ENCODE measurements at places on chromosomes 6 and 20.

DNA sequence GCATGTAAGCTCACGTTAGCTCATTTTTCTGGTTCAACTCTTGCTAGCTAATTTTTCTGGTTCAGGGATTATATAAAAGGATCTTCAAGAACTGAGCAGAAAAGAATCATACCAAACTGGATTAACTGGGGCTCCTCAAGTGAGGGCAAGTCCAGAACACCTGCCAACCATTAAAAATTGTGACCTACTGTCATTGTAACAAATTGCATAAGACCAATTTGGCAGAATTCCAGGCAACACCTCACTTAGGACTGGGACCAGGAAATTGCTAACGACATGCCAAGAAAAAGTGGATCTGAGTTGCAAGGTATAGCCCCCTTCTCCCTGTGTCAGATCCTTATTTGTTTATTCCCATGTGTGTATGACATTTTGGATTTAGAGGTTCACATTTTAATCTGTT lies 216.6 kb downstream of the HIVEP2 start:
- no peak for DNase-seq

DNA sequence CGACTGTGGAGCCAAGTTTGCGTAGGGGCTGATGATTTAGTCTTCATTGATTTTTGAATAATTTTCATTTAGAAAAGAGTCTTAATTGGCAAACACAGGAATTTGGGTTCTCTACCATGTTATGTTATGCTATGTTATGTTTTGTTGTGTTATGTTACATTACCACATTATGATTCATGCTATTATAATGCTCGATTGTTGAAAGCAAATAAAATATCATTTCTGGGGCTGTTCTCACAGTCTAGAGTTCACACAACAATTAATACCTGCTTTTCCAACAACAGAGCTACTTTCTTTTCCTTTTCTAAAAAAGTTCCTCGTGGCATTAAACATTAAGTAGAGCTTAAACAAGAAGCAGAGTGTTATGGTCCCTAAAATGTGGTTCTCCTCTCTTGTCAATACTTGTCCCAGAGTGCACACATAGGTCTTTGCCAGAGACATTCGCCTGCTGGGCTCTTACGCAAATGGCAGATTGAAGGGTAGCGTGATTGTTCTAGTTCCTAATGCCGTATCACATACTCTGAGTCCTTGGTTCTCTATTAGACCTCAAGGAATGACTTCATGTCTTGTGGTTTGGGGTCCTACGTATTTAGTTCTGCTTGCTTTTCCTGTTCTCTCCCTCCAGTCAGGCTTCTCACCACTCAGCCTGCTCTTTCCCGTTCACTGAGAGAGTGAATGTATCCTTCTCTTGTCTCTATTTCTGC lies 370.3 kb downstream of the CD109 start:
- no peak for DNase-seq

DNA sequence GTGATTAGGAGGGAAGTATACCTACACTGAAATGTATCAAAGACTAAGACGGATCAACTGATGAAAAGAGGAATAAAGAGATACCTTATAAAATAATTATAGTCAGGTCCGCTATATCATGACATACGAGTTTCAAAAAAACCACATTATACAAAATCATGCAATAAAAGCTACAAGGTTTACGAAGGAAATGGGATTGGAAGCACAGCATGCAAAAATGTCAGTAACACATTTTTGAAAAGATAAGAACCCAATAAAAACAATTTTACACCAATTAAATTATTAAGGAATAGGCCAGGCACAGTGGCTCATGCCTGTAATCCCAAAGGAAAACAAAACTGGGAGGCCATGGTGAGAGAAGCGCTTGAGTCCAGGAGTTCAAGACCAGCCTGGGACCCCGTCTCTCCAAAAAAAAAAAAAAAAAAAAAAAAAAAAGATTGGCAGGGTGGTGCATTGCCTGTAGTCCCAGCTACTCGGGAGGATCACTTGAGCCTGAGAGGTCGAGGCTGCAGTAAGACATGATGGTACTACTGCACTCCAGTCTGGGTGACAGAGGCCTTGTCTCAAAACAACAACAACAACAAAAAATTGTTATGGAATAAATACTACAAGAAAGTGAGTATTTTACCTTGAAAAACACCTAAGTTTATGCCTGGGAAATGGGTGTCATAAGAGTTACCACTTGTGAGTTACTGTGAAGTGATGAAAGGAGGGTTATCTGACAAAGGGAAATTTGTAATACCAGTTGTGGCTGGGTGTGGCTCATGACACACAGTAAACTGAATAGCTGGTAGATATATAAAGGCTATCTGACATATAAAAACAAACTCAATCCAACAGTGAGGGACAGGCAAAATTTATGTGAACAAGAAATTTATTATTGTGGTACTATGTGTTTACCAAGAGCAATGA lies 45.2 kb downstream of the RANBP9 start:
- DNase-seq = no peak

GRCh38 chr6:74248966-74249365 lies 553.0 kb downstream of the CD109 start:
- no peak for DNase-seq

DNA sequence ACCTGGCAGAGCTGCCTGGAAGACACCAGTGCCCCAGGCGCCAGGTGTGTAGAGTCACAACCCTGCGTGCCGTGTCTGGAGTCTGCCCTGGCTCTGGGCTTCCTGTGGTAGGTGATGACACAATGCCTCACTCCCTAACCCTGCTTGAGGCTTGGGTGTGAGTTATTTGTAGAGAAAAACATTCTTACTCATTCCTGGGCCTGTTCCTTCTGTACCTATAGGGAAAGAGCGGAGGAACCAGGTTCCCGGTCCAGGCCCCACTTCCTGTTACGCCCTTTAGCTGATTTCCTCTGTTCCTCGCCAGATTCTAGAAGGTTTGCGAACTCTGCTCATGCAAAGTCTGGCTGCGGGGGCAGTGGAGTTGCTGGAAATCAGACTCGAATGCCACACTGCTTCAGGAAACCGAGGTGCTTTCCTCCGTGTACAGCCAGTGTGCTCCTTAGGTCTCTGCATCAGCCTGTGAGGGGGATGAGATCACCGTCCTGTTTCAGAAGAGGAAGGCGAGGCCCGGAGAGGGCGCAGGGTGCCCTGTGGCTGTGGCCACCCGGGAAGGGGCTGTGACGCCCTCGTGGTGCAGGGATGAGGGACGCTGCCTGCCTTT lies 67.1 kb upstream of the DUSP22 start:
- no peak for DNase-seq

GRCh38 chr20:63939061-63939935 lies 16.9 kb downstream of the UCKL1 start:
- no peak for DNase-seq

DNA sequence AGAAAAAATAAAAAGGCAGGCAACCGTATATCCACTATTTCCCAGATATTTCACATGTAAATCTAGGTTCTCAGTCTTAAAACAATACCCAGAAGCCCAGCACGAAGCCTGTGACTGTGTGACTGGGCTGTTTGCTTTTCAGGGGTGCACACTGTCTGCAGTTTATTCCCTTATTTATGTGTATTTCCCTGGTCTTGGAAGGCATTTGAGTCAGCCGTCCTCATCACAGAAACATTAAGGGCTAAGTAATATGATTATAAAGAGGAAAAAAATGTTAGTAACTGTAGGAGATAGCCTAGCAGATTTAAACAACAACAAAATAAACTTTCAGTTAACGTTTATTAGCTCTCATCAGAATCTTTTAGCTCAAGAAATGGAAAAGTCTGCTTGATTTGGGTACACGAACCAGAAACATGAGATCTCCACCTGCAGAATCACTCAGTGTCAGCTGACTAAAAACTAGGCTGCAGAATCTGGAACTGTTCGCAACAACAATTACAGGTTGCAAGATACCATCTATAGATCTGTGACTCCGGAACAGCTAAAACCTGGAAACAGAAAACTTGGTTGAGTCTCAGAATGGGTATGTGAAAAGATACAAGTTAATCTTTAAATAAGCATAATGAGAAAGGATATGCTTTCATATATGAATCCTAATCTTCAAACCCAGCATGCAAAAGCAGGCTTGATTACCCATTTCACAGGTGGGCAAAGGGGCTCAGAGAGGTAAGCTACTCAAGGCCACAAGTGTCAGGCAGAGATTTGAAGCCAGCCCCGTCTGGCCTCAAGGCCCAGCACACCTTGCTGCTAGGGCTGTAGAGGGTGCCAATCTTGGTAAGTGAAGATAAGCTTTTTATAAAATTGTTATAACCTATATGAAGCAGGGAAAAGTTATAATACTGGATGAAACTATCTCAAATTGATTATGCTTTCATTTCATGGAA lies 21.1 kb downstream of the GCLC start:
- DNase-seq = no peak

DNA sequence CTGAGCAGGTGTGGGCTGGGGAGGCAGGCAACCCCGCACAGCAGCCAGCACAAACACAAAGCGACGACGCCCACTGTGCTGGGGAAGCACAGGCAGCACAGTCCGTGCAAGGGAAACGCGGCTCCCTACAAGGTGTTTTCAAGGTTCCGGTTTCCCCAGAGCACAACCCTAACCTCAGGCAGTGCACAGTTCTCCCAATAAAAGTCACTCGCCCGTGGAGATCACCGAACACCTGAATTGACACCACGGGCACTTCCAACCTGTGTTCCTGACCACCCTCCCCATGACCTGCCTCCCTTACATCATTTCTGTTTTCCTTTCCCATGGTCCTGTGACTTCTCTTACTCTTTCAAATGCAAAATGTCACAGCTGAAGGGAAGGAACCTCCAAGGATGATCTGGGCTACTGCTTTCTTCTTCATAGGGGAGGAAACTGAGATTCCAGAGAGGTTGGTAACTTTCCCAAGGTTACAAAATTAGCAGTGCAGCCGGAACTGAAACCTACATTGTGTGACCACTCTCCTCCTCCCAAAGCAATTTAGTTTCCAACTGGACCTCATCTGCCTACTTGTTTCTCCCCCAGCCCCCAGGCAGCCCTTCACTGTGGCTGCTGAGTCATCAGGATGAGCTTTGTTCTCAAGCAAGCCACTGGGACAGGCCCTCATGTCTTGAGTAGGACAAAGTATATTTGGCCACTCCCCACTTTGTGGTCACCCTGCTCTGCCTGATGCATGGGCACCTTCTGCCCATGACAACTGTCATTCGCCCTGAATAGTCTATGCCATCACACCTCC lies 125.3 kb downstream of the ATXN1 start:
- no peak for DNase-seq

DNA sequence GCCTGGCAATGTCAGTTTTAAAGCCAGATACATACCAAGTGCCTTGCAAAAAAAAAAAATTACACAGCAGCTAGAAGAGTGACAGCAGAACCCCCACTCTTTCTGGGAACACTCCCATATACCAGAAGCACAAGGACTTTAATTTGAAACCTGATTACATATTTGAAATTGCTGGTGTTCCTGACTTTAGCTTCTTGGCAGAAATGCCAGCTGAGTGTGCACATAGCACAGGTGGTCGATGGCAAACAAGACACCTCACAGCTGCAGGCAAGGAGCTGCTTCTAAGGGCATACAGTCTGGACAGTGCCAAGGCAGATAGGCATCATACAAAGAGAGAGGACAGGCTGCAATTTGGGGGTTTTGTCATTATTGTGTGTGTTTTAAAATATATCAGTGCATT lies 150.7 kb upstream of the SGK1 start:
- no peak for DNase-seq

- no peak for DNase-seq
Measured at GRCh38 chr6:5673019-5673790, 333.5 kb downstream of the NRN1 start.

GRCh38 chr6:45917439-45917838 lies 98.2 kb downstream of the CLIC5 start:
- no peak for DNase-seq

- no peak for DNase-seq
Measured at GRCh38 chr20:35225319-35226125, 968 bp upstream of the MMP24 start.

DNA sequence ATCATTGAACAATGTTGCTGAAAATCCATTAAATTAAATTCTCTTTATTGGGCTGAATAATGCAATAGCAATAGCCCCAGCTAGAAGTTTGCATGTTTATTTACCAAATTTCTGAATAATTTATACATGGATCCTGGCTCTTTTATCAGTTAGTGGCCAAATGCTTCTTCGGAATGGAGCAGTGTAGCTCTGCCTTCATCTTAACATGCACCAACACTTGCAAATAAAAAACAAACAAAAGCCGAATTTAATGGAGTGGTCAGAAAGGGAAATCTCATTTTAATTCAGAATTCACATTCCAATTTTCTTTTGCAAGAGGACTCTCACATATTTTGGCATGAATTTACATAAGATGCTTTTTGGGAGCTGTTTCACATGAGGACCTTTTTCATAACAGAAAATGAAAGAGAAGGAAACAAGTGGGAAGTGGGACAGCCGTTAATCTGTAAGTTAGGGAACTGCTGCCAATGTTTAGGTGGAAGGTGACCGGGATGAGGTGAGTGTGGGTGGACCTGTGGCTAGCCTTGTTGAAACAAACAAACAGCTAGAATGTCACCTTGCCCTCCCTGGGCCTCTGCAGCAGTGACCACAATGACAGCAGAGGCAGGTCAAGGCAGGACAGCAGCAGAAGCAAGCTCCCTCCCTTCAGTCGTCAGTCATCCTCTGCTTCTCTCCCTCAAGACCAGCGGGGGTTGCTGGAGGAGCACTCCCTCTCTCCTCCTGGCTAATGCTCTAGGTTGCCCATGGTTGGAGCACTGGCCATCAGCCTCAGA lies 73.2 kb downstream of the INSM1 start:
- DNase-seq = no peak

DNA sequence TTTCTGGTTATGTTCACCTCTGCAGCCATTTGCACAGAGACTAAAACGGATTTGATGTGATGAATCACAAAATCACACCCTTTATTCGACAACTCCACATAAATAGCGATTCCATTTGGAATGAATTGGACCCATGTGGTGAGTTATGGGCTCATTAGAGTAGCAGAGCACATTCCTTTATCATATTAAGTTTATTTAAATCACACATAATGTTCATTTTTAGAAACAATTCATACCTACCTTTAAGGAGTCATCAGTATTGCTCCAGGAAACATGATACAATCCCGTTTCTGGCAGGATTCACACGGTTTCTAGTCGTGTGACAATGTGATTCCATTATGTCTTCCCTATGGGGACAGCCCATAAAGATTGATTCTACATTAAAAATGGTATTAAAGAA lies 303.5 kb downstream of the CDH4 start:
- DNase-seq = no peak

DNA sequence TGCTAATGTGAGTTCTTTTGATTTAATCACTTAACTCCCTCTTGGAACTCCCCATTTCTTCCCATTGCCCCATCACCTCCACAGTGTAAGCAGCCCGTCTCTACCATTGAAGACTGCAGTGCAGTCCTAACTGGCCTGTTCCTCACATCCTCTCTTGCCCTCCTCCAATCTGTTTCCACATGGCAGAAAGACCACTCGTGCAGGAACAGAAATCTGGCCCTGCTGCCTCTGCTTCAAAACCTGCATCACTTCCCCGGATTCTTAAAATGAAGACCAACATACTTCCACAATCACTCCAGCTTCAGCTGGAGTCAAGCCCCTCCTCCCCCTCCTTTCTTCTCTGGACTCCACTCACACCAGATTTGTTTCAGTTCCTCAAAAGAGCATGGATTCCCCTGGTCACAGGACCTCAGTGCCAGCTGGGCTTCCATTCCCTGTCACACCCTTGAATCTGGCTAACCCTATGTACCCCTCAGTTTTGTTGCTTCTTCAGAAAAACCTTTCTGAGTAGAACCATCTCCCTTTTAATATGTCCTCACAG lies 802.3 kb downstream of the MAFB start:
- DNase-seq = no peak
